ENCODE measurements at places on chromosomes 7 and 10.

- peaks cover 35% of the 10 kb centered on the region for H3K4me1 ChIP-seq
- peak overlapping the region; percentile 69 for H3K27ac ChIP-seq
- H3K36me3 ChIP-seq: no peaks in the 10 kb centered on the region
- no peaks in the 10 kb centered on the region for H3K27me3 ChIP-seq
- peak; percentile 49 for DNase-seq
- H3K4me3 ChIP-seq: peak overlapping the region; percentile 47
These were observed 89.7 kb upstream of the STEAP1B start for GRCh38 chr7:22589641-22590201.

DNA sequence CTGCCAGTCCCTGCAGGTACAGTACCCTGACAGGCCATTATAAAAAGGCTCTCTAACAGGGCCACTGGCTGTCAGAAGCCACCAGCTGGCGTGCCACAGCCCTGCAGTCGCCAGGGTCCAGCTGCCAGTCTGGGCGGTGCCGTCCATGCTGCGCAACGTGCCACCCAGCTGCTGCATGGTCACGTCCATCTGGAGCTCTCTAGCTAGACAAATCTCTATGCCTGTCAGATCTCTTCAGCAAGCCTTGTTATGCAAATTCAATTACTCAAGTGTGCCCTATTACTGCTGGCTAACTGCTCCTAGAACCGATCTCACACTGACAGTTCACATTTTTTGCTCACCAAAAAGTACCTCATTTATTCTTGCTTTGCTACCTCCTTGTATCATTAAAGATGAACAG is 75.9 kb downstream of the HIBADH start:
- DNase-seq: no peak
- H3K27ac ChIP-seq: no peak overlapping the region
- no peak overlapping the region for H3K4me3 ChIP-seq
- H3K36me3 ChIP-seq: no peaks in the 10 kb centered on the region
- H3K4me1 ChIP-seq: no peaks in the 10 kb centered on the region
- H3K27me3 ChIP-seq: no peaks in the 10 kb centered on the region

- no peak for DNase-seq
- H3K4me1 ChIP-seq: no peaks in the 10 kb centered on the region
- no peak overlapping the region for H3K27ac ChIP-seq
These were observed 168.4 kb downstream of the SORCS3 start for GRCh38 chr10:104809288-104810090.

GRCh38 chr10:10796774-10797415 is 220.8 kb upstream of the CELF2 start:
- H3K27ac ChIP-seq: peak overlapping the region; percentile 88
- no peak for DNase-seq
- no peaks in the 10 kb centered on the region for H3K36me3 ChIP-seq

- no peaks in the 10 kb centered on the region for H3K27me3 ChIP-seq
- H3K4me1 ChIP-seq: no peaks in the 10 kb centered on the region
- H3K27ac ChIP-seq: no peak overlapping the region
- DNase-seq: no peak
- H3K4me3 ChIP-seq: no peak overlapping the region
These were observed 410.5 kb upstream of the C7orf33 start for GRCh38 chr7:148180075-148180474.

GRCh38 chr10:72616716-72617115 is 9.2 kb downstream of the MICU1 start:
- no peaks in the 10 kb centered on the region for H3K27me3 ChIP-seq
- no peaks in the 10 kb centered on the region for H3K36me3 ChIP-seq

GRCh38 chr10:44962870-44963738 is 3.5 kb downstream of the RASSF4 start:
- H3K27me3 ChIP-seq: no peaks in the 10 kb centered on the region
- peaks cover 50% of the 10 kb centered on the region for H3K4me1 ChIP-seq
- H3K36me3 ChIP-seq: no peaks in the 10 kb centered on the region
- peak overlapping the region; percentile 78 for H3K27ac ChIP-seq
- DNase-seq: no peak
- H3K4me3 ChIP-seq: no peak overlapping the region

GRCh38 chr10:105797234-105797890 is 1156.3 kb downstream of the SORCS3 start:
- no peak overlapping the region for H3K27ac ChIP-seq
- no peak overlapping the region for H3K4me3 ChIP-seq
- DNase-seq: no peak
- no peaks in the 10 kb centered on the region for H3K4me1 ChIP-seq

GRCh38 chr10:17790651-17791050 is 18.5 kb upstream of the MRC1 start:
- no peak overlapping the region for H3K27ac ChIP-seq
- no peaks in the 10 kb centered on the region for H3K27me3 ChIP-seq
- no peak overlapping the region for H3K4me3 ChIP-seq
- no peaks in the 10 kb centered on the region for H3K36me3 ChIP-seq
- no peak for DNase-seq
- H3K4me1 ChIP-seq: no peaks in the 10 kb centered on the region

- no peaks in the 10 kb centered on the region for H3K27me3 ChIP-seq
- no peak for DNase-seq
- no peak overlapping the region for H3K27ac ChIP-seq
- H3K36me3 ChIP-seq: no peaks in the 10 kb centered on the region
These were observed 98.9 kb upstream of the WAC start for GRCh38 chr10:28434063-28434462.

GRCh38 chr10:17031637-17032635 is 97.7 kb downstream of the CUBN start:
- H3K4me3 ChIP-seq: no peak overlapping the region
- no peak overlapping the region for H3K27ac ChIP-seq
- no peak for DNase-seq
- H3K4me1 ChIP-seq: peaks cover 4% of the 10 kb centered on the region
- no peaks in the 10 kb centered on the region for H3K27me3 ChIP-seq
- H3K36me3 ChIP-seq: no peaks in the 10 kb centered on the region

GRCh38 chr10:58740620-58741369 is 228.1 kb downstream of the BICC1 start:
- H3K36me3 ChIP-seq: no peaks in the 10 kb centered on the region
- no peak overlapping the region for H3K4me3 ChIP-seq
- DNase-seq: no peak
- no peaks in the 10 kb centered on the region for H3K4me1 ChIP-seq
- H3K27me3 ChIP-seq: no peaks in the 10 kb centered on the region

DNA sequence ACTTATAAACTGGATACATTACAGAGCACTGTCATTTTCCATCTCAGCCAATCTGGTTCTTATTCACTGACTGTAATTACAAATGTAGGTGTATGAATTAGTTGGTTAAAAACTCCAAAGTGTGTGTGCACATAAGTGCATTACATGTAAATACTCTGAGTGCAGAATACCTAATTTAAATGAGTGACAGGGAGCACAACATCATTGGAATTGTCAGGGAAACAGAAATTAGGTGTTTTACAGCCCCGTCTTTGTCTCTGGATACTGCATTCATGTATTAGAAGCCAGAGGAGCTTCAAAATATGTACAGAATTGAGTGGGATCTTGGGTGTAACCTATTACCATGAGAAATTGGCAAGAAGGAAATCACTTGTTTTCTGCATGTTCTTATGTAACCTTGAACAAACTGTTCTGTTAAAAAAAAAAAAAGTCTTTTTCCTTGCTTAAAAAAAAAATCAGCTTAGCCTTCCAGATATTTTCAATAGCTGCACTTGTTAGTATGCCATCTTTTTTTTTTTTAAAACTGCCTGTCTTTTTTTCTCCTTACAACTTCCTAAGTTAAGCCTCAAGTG is 31.1 kb downstream of the CELF2 start:
- no peak overlapping the region for H3K4me3 ChIP-seq
- H3K36me3 ChIP-seq: no peaks in the 10 kb centered on the region

DNA sequence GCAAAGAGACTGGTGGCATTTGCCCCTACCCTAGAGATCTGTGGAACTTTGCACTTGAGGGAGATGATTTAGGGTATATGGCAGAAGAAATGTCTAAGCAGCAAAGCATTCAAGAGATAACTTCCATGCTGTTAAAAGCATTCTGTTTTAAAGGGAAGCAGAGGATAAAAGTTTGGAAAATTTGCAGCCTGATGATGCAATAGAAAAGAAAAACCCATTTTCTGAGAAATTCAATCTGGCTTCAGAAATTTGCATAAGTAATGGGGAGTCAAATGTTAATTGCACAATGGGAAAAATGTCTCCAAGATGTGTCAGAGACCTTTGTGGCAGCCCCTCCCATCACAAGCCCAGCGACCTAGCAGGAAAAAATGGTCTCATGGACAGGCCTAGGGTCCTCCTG is 361.7 kb downstream of the ANKRD7 start:
- no peak for DNase-seq
- no peak overlapping the region for H3K27ac ChIP-seq

DNA sequence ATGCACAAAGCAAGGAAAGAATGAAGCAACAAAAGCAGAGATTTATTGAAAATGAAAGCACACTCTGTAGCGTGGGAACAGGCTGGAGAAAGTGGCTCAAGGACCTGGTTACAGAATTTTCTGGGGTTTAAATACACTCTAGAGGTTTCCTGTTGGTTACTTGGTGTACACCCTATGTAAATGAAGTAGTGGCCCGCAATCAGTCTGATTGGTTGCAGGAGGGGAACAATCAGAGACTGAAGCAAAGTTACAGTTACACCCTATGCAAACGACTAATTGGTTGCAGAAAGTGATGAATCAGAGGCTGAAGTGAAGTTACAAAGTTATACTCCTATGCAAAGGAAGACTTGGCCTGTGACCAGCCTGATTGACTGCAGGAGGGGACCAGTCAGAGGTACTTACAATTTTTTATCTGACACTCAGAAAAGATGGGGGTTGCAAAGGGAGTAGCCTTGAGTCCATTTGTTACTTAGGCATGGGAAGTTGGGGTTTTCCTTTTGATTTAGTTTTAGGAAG is 3.6 kb upstream of the MTPN start:
- H3K36me3 ChIP-seq: no peaks in the 10 kb centered on the region
- no peaks in the 10 kb centered on the region for H3K27me3 ChIP-seq
- DNase-seq: no peak
- H3K4me3 ChIP-seq: peak overlapping the region; percentile 44
- peak overlapping the region; percentile 34 for H3K27ac ChIP-seq

DNA sequence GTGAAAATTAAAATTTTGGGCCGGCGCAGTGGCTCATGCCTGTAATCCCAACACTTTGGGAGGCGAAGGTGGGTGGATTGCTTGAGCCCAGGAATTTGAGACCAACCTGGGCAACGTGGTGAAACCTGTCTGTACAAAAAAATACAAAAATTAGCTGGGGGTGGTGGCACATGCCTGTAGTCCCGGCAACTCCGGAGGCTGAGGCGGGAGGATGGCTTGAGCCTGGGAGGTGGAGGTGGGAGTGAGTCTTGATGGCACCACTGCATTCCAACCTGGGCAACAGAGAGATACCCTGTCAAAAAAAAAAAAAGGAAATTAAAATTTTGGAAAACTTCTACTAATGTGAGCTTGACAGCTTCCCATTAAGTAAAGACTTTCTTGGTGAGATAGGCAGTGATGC is 3.1 kb downstream of the SRRT start:
- no peak overlapping the region for H3K4me3 ChIP-seq
- no peak for DNase-seq
- H3K4me1 ChIP-seq: peaks cover 17% of the 10 kb centered on the region

DNA sequence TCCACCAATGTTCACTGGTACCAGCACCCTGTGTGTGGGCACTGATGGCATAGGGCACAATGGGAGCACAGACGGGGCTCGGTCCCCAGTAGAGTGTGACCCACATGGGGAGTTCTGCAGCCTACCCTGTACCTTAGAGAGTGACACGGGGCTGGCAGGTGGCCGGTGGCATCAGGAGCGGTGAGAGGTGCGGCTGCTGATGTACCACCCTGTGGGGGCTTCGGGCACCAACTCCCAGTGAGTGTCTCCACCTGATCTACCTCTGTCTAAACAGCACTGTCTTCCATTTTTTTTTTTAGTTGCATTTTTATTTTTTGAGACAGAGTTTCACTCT is 4.1 kb downstream of the JAKMIP3 start:
- no peaks in the 10 kb centered on the region for H3K36me3 ChIP-seq
- H3K27me3 ChIP-seq: no peaks in the 10 kb centered on the region
- H3K4me1 ChIP-seq: peaks cover 11% of the 10 kb centered on the region
- DNase-seq: no peak
- no peak overlapping the region for H3K4me3 ChIP-seq
- H3K27ac ChIP-seq: no peak overlapping the region

DNA sequence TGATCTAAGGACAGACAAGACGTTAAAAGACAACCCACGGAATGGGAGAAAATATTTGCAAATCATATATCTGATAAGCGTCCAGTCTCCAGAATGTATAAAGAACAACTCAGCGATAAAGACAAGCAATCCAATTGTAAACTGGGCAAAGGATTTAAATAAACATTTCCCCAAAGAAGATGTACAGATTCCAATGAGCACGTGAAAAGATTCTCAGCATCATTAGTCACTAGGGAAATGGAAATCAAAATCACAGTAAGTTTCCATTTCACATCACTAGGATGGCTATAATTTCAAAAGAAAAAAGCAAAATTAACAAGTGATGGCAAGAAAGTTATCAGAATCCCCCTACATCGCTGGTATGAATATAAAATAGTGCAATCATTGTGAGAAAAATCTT is 316.1 kb downstream of the SFMBT2 start:
- no peak overlapping the region for H3K27ac ChIP-seq

DNA sequence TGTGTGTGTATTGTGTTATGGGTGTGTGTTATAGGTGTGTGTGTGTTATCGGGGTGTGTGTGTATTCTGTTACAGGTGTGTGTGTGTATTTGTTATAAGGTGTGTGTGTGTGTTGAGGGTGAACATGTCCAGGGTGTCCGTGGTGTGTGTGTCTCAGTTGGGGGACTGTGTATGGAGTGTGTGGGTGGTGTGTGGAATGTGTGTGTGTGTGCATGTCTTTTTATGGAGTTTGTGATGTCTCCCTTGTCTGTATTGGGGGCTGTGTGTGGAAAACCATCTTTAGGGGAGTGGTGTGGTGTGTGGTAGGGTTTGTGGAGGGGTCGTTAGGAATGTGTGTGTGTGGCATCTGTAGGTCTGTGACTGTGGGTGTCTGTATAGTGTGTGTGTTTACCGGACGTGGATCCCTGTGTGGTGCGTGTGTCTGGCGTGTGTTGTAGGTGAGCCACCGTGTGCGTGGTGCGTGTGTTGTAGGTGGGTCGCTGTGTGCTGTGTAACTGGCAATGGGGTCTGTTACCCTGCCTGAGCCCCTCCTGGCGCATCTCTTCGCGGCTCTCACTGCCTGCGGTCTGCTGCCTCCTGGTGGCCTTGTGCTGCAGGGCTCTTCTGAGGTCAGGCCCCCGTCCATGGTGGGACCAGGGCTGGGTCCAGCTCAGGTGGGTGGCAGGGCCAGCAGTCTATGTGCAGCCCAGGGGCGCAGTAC is 61.7 kb downstream of the PALD1 start:
- H3K4me1 ChIP-seq: no peaks in the 10 kb centered on the region
- no peak overlapping the region for H3K4me3 ChIP-seq
- H3K27ac ChIP-seq: no peak overlapping the region
- no peaks in the 10 kb centered on the region for H3K27me3 ChIP-seq
- no peak for DNase-seq

DNA sequence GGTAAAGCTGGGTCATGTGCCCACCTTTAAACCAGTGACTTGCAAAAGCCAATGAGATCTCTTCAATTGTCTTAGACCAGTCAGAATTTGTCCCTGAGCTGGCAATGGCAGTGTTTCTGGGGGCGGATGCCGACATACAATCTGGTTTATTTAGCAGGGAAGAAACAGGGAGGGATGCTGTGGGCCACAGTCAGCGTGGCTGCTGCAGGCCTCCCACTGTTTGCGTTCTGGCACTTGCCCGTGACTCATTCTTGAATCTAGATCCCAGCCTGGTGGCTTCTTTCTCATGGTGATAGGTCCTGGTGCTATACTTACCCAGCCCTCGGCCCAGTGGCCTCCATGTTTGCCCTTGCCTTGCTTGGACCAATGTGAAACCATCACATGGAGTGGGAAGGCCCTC is 3.1 kb upstream of the CPA1 start:
- DNase-seq: no peak
- peaks cover 28% of the 10 kb centered on the region for H3K4me1 ChIP-seq
- H3K36me3 ChIP-seq: no peaks in the 10 kb centered on the region
- no peak overlapping the region for H3K4me3 ChIP-seq
- H3K27me3 ChIP-seq: no peaks in the 10 kb centered on the region
- no peak overlapping the region for H3K27ac ChIP-seq

Measured in thoracic aorta (tissue), 2 donors.